ENCODE measurements at places on chromosomes 5 and 9.

GRCh38 chr5:68628082-68628814 lies 412.7 kb downstream of the PIK3R1 start:
- no peak for DNase-seq

DNA sequence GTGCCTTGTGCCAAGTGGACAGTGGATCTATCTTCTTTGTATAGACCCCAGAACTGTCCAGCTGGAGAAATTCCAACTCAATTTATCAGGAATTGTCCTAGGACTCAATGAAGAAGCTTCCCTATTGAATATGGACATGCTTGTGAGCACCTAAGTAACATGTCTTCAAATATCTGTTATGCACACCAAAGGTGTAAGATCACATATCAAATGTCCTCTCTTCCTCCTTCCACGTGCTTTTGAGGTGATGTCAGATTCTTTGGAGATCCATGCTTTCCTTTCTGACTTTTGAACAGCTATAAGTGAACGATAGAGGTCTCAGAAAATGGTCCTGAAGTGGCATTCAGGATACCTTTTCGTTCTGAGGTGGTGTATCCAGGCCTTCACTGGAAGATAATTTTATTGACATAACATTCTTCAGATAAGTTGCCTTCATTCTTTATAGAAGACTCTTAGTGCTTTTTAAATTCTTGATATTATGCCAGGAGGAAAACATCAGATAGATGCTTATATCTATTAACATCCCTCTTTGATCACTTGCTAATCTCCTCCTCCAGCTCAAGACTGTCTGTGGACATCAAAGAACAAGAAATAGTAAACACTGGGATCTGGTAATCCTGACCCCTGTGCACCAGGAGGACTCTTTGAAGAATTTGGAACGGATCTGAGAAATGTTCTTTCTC lies 246.4 kb downstream of the SMARCA2 start:
- no peak for DNase-seq

DNA sequence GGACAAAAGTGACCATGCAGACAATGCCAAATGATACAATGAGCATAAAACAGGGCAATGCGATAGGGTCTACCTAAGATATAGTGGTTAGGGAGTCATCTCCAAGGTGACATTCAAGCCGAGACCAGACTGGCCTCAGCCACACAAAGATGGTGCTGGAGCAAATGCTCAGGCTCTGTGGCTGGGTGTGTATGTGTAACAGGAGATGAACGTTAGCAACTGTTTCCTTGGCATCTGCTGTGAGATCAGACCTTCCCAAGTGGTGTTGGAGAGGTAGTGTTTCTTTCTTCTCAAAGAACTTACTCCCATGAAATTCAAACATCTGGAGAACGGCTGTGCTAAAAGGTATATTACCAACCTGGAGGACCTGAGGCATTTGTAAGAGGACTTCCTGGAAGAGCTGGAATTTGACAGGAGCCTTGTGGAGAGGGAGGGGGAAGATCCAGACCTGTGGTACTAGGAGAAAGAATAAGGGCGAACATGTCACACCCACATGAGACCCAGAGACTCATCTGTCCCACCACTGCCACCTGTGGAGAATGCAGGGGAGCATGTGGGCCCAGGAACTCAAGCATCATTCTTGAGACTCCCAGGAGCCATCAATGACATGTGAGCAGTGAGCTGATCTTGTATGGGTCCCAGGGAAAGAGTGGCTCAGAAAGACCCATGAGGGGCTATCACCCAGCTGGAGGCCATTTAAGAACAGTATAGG lies 21.4 kb upstream of the ANXA6 start:
- DNase-seq: no peak

DNA sequence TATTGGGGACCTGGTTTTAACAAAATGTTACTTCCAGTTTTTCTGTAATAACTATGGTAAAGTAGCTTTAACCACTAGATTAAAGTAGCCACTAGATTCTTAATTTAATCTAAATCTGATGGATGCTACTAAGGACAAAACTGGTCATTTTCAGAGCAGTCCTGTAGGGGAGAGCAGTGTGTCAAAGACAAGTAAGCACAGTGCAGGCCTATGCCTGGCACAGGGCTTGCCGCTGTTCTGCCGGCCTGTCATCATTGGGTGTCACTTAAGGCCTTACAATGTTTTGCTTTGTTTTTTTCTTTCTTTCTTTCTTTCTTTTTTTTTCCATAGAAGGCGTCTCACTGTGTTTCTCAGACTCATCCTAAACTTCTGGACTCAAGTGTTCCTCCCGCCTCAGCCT lies 53.0 kb upstream of the NXNL2 start:
- DNase-seq: no peak

DNA sequence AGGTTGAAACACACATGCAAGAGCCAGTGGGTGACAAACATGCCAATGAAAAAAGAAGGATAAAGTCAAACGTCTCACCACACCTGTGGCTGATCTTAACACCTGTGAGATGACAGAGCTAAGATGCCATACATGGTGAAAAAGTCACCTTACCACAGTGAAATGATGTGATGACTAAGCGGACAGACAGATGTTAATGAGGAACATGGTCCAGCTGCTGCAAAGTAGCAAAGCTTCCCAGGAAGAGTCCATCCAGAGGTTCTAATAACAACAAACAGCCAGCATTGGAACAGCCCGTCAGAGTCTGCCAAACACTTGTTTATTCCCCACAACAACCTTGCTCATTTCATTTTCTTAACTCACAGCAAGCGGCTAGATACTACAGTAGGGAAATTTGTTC lies 1.9 kb downstream of the KIAA1191 start:
- DNase-seq: no peak

- DNase-seq: no peak
These were observed 40.0 kb downstream of the TMEM252 start for GRCh38 chr9:68500457-68501381.

DNA sequence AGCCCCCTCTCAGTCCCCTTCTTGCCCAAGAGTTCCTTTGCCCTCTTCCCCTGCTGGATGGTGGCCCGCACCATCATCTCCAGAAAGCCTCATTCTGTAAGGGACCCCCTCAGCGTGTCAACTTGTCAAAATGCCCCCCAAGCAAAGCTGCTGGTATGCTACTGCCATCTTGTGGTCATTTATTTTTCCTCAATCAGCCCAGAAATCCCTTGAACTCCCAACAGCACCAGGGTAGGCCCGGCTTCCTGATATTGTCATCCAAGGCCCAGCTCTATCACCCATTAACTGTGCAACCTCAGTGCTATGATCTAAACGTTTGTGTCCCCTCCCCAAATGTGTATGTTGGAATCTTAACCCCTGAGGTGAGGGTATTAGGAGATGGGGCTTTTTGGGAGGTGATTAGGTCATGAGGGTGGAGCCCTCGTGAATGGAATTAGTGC lies 53.2 kb upstream of the FBXW11 start:
- DNase-seq: peak; percentile 21

- DNase-seq: no peak
These were observed 373.4 kb downstream of the GADD45G start for GRCh38 chr9:89978185-89978584.

GRCh38 chr5:112002376-112002775 lies 245.4 kb upstream of the NREP start:
- no peak for DNase-seq

DNA sequence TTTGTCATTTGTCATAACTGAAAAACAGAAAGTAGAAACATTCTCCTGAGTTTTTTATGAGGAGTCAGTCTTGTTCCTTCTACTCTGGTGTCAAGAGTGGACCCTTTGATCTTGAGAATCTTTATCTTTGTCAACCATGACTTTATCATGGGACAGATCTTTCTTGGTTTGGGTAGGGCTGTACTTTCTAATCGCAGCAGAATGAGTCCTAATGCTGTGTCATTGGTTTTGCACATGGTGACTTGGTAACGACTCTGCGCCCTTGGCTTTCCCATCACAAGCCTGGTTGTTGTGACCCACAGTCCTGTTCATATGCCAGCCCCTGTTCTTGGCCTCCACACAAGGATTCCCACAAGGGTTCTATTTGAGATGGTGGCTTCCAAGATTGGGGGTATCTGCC lies 45.6 kb downstream of the AOPEP start:
- DNase-seq: no peak

GRCh38 chr9:95689669-95690068 lies 172.9 kb upstream of the PTCH1 start:
- no peak for DNase-seq

DNA sequence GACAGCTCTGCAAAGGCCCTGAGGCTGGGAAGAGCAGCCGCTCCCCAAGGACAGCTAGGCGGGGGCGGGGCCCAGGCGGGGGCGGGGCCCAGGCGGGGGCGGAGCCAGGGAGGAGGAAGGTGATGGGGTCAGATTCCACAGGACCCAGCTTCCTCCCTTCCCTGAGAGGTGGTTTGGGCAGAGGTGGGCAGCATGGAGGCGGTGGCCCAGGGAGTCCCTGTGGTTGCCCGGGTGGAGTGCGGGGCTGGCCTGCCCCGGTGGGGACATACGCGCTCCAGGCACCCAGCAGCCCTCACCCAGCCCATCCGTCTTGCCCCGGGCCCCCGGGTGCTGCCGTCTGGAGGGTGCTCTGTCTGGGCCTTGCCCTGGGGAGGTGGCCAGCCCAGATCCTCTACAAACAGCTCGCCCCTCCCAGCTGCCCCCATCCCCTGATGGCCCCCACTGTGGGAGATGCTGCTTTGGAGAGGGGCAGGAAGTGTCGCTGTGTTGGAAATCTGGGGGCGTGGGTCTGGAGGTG lies 11.0 kb upstream of the RNU6ATAC start:
- no peak for DNase-seq

- no peak for DNase-seq
These were observed 15.0 kb upstream of the ELL2 start for GRCh38 chr5:95976606-95977005.

GRCh38 chr5:131377785-131378325 lies 114.0 kb downstream of the CDC42SE2 start:
- no peak for DNase-seq

- no peak for DNase-seq
These were observed 464.5 kb downstream of the MTRR start for GRCh38 chr5:8333485-8333884.

- DNase-seq: no peak
These were observed 17.3 kb downstream of the USP20 start for GRCh38 chr9:129852579-129852978.

DNA sequence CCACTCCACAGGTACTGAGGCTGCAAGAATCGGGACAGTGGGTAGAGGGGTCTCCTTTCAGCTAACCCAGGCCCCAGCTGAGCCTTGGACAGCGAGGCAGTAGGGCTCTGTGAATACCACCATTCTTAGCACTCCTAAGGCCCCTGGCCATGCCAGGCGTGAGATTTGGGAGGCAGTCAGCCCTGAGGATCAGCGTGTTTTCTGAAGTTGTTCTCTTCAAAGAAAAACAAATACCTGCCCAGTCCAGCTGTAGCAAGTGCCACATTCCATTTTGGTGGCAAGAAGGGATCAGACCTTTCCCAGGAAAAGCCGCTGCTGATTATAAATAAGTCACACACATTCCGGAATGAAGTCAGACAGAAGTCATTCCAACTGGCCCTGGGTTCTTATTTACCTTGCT lies 47.8 kb downstream of the RALGPS1 start:
- DNase-seq: no peak

- peak; percentile 5 for DNase-seq
These were observed 48.6 kb upstream of the TLE1 start for GRCh38 chr9:81737871-81738507.

DNA sequence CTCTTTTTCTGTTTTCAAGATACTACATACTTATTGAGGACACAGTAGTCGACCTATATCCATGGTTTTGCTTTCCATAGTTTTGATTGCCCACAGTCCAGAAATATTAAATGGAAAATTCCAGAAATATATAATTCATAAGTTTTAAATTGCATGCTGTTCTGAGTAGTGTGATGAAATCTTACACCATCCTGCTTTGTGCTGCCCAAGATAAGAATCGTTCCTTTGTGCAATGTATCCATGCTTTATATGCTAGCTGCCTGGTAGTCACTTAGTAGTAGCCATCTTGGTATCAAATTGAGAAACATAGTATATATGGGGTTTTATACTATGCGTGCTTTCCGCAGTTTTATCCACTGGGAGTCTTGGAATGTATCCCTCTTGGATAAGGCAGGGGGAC lies 59.0 kb downstream of the CWC27 start:
- no peak for DNase-seq

DNA sequence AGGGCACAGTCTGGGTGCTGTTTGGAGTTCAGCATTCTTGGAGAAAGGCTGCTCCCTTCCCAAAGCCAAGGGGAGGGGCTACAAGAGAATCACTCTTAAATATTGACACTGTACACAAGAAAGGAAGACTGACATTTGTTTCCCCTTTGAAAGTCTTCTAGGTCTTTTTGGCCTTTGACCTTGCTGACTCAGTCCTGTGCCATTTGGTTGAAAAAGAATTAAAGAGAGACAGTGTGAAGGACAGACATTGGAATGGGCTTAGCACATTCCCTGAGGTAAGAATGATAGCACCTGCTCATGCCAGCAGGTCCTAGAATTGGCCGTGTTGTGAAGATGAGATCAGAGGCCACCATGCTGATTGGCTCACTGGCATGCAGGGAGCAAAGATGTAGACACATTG lies 271.4 kb upstream of the ZNF608 start:
- DNase-seq: no peak

DNA sequence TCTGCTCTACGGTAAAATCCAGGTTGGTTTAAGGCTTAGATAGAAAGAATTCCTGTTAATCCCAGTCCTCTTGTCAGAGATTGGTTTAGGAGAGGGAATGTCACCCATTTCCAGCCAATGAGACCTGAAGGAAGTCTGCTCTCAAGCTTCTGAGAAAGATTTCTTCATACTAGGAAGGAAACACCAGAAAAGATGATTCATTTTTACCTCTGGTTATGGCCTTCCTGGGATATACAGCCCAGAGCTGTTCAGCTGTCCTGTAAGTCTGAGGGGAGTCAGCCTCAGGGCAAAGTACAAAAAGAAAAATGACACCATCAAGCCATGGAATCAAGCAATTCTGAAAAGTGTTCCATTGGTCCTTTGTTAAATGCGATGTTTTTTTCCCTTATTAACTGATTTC lies 18.6 kb upstream of the CFAP95 start:
- no peak for DNase-seq

- no peak for DNase-seq
These were observed 17.2 kb upstream of the SIL1 start for GRCh38 chr5:139215107-139215975.

DNA sequence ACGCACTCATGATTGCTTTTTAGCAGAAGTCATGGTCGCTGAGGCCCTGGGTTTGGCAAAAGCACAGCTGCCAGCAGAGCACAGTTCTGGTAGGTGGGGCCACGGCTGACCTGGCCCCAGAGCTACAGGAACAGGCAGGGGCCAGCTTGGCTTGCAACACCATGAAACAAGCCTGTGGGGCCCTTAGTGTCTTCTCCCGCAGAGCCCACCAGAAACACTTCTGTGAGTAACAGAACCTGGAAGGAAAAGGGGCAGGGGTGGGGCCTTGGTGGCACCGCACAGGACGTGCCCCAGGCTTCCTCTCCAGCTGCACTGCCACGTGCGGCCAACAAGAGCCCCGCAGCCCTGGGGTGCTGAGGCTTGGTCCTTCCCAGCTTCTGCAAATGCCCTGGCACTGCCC lies 4.8 kb downstream of the ASB6 start:
- peak; percentile 76 for DNase-seq
